Stimulated activated CD8-positive, alpha-beta memory T cell treated with anti-CD3 and anti-CD28 coated beads, Interleukin-4, amount 100 ng/mL, for 1 hour (primary cell): ENCODE measurements at places on chromosomes 1 and 21.

GRCh38 chr1:243434594-243434993 is 178.8 kb downstream of the SDCCAG8 start:
- no peak for DNase-seq

- no peak for DNase-seq
These were observed 38.2 kb downstream of the BRINP3 start for GRCh38 chr1:190439447-190439846.

- no peak for DNase-seq
These were observed 288.1 kb downstream of the DPYD start for GRCh38 chr1:97632776-97633175.

GRCh38 chr1:175690298-175690697 is 53.1 kb downstream of the TNR start:
- no peak for DNase-seq

GRCh38 chr1:38475624-38476005 is 384.0 kb downstream of the RRAGC start:
- DNase-seq, result no peak

- no peak for DNase-seq
These were observed 121.2 kb downstream of the SLC45A1 start for GRCh38 chr1:8439015-8439702.

DNA sequence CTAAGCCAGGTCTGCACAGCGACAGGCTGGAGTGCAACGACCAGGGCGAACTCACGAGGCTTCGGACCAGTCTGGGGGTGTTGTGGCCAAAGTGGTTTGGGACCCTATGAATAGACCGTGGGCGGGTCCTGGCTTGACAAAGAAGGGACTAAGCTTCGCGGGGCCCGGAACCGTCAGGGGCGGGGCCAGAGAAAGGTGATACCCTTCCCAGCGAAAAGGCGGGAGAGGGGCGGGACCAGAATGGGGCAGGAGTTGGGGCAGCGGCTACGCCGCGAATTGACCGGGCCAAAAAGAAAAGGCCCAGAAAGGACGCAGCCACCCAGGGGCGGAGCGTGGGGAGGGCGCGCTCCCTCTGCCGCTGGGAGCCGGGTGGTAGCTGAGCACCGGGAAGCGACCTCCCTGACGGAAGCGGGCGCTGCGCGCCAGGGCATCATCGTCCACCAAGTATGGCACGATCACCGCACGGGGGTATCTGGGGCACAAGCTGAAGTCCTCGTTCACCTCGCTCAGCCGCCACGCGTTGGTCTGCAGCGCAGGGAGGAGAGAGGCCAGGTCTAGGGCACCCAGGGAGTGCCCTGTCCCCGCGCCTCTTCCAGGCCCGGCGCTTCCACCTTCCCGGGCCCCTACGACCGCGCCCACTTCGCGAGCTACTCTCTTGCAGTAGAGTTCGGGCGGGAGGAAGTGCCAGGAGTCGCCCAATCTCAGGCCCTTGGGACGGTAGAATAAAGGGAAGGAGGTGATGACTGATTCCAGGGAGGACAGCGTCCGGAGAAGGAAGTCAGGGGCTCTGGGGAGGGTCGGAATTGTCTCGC is 6.7 kb upstream of the FAM167B start:
- DNase-seq, result no peak

- DNase-seq, result no peak
These were observed 544.8 kb downstream of the NUF2 start for GRCh38 chr1:163866564-163866963.

GRCh38 chr1:38547321-38547720 is 312.3 kb downstream of the RRAGC start:
- DNase-seq, result no peak

DNA sequence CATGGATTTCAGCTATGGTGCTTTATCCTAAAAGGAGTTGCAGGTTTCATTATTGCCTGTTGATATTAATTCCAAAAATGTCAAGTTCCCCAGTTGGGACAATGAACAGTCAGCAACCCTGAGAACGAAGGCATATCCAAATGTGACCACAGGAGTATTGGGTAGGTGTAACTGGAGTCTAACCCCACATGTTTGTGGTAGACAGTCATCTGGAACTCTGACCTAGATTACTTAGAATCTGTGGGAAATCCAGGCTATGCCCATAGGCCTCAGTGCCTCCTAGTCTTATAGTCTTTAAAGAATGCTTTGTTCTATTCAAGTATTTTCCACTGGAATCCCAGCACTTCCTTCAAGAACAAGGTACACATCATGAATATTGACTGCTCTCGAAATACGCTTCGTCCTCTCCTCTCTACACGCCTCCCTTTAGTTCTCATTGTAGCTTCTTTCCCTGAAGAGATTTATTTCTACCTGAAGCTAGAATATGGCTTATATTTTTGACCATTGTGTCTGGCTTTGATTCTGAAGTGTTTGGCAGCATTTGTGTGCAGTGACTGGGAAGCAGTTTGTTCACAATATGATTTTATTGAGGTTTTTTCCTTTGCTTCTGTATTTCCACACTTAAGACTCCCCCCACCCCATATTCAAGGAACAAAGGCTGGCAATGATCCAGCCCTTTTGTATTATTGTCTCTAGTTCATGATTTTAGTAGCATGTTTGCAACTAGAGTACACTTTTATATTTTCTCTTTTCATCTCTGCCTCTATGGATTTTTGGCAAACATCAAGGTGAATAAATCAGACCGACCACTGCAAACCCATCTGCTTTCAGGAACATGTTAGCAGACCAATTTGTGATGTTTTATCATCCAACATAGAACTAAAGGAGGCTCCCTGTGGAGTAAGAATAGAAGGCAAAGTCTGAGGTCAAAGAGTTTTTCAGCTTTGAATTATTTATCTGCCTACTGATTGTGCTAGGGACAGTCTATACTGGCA is 178.6 kb downstream of the GPR52 start:
- DNase-seq, result no peak

DNA sequence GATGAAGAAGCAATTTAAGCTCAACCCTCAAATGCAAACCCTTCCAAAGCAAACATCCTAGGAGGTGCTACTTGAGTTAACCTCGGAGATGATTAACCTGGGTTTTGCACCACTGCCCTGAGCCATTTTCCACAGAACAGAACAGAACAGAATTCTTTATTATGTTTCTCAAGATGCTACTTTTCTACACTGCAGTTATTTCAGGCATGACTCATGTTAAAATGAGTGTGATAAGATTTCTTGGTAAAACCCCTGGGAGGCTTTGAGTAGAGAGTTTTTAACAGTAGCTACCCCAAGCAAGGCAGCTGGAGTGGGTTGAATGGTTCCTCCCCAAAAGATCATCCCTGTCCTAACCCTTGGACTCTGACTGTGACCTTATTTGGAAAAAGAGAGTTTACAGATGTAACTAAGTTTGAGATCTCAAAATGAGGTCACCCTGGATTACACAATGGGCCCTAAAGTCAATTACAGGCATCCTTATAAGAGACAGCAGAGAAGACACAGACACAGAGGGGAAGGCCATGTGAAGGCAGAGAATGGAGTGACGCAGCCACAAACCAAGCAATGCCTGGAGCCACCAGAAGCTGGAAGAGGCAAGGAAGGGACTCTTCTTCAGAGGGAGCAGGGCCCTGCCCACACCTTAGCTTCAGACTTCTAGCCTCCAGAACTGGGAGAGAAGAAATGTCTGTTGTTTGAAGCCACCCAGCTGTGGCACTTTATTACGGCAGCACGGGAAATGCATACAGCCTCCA is 153.4 kb downstream of the ETS2 start:
- no peak for DNase-seq

DNA sequence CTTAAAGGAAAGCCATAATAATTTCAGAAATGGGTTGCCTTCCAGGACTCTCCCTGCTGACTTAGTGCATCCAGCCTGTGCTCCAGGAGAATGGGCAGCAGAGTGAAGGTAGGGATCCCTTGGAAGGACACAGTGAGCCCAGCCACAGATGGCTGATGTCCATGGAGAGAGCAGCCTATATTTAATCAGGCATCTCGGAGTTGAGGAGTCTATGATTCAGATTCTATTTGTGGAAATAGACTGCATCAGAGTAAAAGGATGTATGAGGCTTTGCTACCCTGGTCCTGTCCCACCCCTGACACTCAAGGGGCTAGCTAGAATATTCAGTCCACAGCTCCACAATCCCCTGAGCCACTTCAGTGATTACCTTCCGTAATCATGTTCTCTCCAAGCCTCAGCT is 43.8 kb upstream of the PBX1 start:
- no peak for DNase-seq

GRCh38 chr1:46806196-46807020 is 7.6 kb downstream of the CYP4B1 start:
- DNase-seq, result no peak

GRCh38 chr21:42092771-42093170 is 21.7 kb downstream of the UMODL1 start:
- DNase-seq, result no peak

DNA sequence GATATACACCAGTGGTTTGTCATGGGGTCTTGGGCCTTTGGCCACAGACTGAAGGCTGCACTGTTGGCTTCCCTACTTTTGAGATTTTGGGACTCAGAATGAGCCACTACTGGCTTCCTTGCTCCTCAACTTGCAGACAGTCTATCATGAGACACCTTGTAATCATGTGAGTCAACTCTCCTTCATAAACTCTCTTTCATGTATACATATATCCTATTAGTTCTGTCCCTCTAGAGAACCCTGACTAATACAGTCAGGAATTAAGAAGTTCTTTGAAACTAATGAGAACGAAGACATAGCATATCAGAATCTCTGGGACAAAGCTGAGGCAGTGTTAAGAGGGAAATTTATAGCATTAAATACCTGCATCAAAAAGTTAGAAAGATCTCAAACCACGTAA is 110.8 kb downstream of the SLC5A9 start:
- no peak for DNase-seq

- DNase-seq, result no peak
These were observed at the start of gene CLIC6 for GRCh38 chr21:34668803-34669148. Gene CLIC6 (plus strand): TSS chr21:34668994. CDS start chr21:34669389, 395 bp downstream.

GRCh38 chr1:43572084-43572483 is 41.4 kb downstream of the PTPRF start:
- no peak for DNase-seq

DNA sequence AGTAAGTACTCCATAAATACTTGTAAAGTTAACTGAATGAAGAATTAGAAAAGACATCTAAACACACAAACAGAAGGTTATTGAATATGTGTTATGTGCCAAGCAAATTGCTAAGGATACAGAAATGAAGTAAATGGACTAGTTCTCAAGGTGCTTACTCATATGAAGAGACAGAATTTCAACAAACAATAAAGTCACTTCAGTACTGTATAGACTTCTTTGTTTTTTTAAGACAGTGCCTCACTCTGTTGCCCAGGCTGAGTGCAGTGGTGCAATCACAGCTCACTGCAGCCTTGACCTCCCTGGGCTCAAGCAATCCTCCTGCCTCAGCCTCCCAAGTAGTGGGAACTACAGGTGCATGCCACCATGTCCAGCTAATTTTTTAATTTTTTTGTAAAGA is 57.3 kb downstream of the SERBP1 start:
- DNase-seq, result no peak
